ENCODE measurements at places on chromosomes 6 and 20. TPM values are rescaled to one million over a fixed set of nuclear protein-coding genes. Genes with fewer than 3 reads are reported as not detected.

The ABT1 gene
- total RNA-seq: 16.8 TPM

The RGS17 gene
- 4.7 TPM for total RNA-seq

The CRISP2 gene
- not detected for total RNA-seq

The SRMS gene
- total RNA-seq: 0.79 TPM

The SLC26A8 gene
- not detected for total RNA-seq

The BICRAL gene
- 3.9 TPM for total RNA-seq

The ZNF334 gene
- 1.6 TPM for total RNA-seq

The ZNF165 gene
- total RNA-seq: 4.7 TPM

The MLN gene
- not detected for total RNA-seq

The NUDT3 gene
- total RNA-seq: 18.7 TPM

DNA sequence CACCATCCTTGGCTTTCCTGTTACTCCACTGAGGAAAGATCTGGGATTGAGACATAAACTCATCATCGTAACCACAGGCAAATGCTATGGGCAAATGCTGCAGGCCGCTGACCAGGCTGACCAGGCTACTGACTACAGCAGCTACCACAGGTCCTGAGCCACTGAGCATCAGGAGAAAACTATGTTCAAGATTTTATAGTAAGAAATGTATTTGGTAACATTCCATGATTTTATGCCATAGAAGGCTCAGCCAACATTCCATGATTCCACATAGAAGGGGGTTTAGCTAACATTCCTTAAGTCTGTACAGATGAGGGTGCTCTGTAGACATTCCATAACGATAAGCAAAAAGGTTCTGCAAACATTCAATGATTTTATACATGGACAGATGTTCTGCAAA, 16.1 kb upstream of the B4GALT5 start:
- no peak for DNase-seq

DNA sequence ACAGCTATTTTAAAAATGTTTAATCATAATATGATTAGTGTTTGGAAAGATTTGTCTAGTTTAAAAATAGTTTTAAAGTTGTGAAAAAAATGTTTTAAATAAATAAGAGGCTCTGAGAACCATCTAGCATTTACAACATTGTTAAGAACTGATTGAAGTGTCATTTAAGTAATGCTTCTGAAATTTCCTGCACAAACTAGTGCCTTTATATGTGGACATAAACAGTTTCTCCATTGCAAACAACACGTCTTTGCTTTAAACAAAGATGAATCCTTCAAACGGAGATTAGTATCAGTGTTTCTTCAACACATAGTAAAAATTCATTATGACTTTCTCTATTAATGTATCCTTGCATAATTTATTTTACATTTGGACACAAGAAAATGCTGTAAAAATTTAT, 45.9 kb upstream of the ID4 start:
- DNase-seq: no peak

DNA sequence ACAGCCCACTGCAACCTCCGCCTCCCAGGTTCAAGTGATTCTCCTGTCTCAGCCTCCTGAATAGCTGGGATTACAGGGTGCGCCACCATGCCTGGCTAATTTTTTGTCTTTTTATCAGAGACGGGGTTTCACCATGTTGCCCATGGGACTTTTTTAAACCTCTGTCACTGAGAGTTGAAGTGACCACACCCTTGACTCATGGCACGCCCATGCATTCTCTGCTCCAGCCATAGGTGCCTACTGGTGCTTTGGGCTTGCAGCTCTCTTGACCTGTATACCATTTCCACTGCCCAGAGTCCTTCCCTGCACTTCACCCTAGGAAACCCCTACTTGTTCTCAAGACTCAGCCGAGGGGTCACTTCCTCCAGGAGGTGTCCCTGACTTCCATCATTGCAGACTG, 2.4 kb upstream of the SCRT2 start:
- DNase-seq: no peak

GRCh38 chr6:16594849-16595248, 166.4 kb downstream of the ATXN1 start:
- DNase-seq: no peak

- DNase-seq: no peak
These were observed 71.3 kb downstream of the TRERF1 start for GRCh38 chr6:42380228-42380979.

DNA sequence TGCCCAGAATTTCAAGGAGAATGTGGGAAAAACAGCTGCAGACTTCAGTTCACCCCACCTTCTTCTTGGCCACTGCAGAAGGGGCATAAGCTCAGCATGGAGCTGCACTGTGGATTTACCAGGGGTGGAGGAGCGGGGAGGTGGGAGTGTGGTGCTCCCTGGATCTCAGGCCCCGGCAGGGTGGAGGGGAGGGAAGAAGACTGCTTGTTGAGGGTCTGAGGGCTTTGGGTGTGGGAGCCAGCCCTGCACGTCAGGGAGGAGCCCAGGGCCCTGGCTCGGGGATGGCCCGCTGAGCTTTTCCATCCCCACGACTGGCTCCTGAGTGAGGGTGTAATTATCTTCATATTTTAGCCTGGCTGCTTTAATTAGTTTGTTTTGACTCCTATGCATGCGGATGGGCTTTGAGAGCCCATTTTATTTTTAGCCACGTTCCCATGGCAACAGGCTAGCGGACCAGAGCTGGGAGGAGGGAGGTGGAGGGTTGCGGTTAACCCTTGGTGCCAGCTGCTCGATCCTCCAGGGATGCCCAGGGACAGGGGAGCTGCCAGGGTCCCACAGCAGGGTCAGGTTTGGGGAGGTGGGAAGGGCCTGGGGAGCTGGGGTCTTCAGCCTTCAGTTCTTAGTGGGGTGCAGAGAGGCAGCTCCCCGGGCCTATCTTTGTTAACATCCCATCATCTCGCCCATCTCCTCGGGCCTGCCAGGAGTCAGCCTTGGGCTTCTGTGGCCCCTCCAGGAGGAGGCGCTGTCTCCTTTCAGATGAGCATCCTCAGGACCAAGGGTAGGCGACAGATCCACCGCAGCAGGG, 68.2 kb downstream of the RAB44 start:
- DNase-seq: peak; percentile 66

DNA sequence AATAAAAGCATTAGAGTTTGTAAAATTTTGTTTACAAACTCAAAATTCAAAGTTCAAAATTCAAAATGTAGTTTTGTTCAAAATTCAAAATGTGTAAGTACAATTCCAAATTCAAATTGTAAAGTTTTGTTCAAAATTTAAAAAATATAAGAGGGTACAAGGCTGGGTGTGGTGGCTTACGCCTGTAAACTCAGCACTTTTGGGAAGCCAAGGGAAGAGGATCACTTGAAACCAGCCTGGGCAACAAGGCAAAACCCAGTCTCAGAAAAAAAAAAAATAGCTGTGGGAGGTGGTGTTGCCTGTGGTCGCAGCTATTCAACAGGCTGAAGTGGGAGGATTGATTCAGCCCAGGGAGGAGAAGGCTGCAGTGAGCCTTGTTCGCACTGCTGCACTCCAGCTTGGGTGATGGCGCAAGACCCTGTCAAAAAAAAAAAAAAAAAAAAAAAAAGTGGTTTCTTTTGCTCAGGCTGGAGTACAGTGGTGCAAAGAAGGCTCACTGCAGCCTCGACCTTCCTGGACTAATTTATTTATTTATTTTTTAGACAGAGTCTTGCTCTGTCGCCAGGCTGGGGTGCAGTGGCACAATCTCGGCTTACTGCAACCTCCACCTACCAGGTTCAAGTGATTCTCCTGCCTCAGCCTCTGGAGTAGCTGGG, 5.4 kb upstream of the ZBTB12 start:
- DNase-seq: peak; percentile 33

- DNase-seq: no peak
These were observed 14.0 kb downstream of the RREB1 start for GRCh38 chr6:7121700-7122241.

DNA sequence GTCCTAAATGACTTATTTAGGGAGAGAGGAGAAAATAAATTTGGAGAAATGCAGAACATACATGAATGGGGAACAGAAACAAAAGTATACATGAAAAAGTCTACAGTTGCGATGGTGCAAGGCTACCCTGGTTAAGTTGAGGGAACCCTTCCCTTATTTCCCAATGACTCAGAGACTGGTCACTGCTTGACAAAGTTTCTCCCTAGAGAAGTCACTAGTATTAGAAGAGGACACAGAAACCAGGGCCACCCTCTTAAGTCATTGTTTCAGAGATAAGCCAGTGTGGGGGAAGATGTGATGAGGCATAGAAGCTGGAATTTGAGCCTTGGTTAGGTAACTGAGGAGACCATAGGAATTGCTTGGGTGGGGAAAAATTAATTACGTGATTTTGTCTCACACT, 24.4 kb upstream of the EDN1 start:
- DNase-seq: peak; percentile 90

DNA sequence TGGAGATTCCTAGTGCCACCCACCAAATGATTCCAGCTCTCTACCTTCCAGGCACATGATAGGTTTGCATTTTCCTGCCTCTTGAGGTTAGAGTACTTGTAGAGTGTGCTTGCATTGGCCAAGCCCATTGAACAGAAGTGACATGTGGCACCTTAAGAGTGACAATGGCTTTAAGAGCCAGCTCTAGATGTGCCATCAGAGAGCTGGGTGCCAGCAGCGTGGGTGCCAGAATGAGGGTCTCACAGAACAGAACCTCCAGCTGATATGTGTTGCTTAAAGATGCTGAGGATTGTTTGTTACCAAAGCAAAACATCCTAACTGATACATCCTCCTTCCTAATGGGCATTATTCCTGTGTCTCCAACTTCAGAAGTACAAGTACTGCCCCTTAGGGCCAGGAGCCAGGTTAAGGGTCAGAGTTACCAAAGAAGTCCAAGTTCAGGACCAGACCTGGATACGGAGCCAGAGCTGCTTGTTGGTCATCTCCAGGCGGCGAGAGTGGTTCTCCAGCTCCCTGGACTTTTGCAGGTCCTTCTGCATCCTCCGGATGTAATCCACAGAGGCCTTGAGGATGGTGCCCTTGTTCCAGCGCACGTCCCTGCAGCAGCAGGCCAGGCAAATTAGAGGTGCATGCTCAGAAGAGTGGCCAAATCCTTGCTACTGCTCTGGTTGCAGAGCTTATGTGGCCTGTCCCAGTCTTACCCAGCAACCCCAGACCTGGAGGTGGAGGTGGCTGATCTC, 47.5 kb downstream of the MDFI start:
- DNase-seq: no peak

DNA sequence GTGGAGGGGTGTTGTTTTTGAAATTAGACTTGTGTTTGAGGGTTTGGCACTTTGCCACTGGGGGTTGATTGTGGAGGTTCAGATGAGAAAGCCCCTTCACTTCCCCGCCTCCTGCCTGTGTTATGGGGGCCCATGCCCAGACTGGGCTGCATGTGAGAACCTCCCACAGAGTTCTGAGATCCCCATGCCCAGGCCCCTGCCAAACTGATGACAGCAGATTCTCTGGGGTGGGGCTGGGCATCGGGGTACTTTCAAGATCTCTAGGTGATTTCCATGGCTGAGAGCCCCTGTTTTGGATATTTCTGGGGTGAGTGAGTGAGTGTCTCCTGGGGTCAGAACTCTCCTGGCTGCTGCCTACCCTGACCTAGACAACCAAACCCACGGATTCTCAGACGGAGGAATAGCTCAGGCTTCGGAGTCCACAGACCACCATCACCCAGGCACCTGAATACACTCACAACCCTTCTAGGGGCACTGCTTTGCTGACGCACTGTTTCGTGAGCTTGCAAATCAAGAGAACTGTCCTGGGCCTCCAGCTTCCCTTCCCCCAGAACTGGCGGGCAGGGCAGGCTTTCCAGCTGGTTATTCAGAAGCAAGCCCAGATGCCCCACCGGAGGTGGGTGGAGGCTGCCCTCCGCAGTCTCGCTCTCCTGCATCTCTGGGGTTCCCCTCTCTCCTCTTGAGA, 6.3 kb downstream of the BCAS1 start:
- no peak for DNase-seq

GRCh38 chr6:34366639-34366921, 25.9 kb downstream of the NUDT3 start:
- DNase-seq: no peak

DNA sequence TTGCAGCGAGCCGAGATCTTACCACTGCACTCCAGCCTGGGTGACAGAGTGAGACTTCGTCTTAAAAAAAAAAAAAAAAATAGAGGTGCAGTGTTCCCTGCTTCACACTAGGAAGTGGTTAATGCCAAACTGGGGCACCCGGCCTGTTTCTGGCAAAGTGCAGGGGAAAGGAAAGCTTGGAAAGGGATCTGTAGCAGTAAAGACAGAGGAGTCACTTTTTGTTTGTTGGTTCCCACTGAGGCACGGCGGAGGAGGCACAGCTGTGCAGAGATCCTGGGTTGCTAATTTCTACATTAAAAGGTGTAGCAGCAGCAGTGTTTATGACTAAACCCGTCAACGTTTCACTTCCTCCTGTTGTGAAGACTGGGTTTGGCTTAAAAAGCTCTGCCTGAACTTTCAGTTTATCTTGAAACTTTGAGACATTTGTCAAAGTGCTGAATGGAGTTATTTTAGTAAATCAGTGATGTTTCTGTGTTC, 125.6 kb downstream of the CARMIL1 start:
- DNase-seq: peak; percentile 46

GRCh38 chr6:52839124-52840055, 1.2 kb downstream of the GSTA5 start:
- DNase-seq: peak; percentile 77

- DNase-seq: no peak
These were observed 242.7 kb downstream of the SOX4 start for GRCh38 chr6:21836277-21836676.

DNA sequence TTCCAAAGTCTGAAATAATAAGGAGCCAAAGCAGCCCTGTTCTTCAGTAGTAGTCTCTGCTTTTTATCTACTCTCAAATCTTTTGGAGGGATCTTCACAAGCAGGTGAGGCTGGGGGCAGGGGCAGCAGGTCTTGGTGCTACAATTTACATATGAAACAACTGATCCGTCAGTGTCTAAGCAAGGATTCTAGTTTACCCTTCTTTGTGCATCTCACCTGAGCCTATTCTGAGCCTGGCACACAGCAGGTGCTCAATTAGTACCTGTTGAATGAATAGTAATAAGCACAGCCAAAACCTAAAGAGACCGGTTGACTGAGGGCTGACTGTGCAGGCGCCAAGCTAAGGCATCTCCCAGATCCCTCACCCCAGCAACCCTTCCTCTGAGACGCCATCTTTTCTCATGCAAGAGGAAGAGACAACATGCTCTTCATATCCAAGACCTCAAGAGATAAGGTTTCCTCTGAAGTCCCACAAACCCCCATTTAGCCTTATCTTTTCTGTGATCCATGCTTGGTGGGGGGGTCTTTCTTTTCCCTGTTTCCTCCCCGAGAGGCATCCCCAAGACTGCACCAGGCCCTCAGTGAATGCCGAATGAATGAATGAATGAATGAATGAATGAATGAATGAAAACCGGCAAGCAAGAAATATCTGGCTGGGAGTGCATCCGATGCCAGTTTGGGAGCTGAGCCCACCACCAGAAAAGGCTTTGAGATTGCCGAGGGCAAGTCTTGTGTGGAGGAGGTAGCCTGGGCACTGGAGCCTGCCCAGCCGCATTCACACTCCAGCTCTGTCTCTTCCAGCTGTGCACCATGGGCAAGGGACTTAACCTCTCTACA, 2.9 kb upstream of the BMP7 start:
- no peak for DNase-seq

DNA sequence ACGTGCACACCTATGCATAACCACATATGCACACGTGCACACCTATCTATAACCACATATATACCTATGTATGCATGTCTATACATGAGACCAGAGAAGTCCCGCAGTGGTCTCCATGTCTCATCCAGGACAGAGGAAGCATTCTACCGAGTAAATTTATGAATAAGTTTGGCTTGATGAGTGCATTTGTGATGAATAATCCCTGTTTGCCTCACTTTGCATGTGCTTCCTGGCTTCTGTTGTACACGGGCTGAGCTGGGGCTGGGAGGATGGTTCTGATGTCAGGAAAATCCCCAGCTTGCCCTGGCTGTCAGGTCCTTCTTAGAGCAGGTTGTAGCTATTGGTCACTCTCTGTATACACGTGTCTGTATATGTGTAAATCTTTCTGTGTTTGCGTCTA, 157.6 kb upstream of the RPS6KA2 start:
- DNase-seq: peak; percentile 31

- no peak for DNase-seq
These were observed 49.4 kb upstream of the DACT2 start for GRCh38 chr6:168368936-168369335.

All from bronchial epithelial cell (primary cell).